ENCODE measurements at places on chromosomes 2 and 18. TPM values are rescaled to one million over a fixed set of nuclear protein-coding genes. Genes with fewer than 3 reads are reported as not detected.

- no peak for DNase-seq
Measured at GRCh38 chr18:25348386-25349130, 3.4 kb downstream of the ZNF521 start.

DNA sequence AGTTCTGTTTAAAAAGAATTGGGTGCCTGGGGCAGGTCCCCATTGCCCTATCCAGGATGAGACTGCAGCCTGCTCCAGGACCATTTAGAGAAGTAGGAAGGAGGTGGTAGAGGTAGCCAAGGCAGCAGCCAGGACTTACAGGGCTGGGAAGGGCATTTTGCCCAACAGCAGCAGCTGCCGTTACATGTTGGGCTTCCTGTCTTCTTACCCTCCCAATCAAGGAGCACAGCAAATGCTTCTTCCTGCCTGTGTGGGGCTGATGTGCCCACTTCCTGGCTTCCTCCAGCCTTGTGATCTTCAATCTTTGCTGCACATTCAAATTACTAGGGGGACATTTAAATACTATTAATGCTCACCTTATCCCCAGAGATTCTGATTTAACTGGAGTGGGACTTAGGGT, 112.0 kb downstream of the QPCT start:
- DNase-seq: peak; percentile 50

GRCh38 chr2:238963161-238963970, 115.5 kb downstream of the TWIST2 start:
- DNase-seq: peak; percentile 53

RGPD6 gene
- 15.1 TPM for total RNA-seq

CROCC2 gene
- 0.12 TPM for total RNA-seq

DNA sequence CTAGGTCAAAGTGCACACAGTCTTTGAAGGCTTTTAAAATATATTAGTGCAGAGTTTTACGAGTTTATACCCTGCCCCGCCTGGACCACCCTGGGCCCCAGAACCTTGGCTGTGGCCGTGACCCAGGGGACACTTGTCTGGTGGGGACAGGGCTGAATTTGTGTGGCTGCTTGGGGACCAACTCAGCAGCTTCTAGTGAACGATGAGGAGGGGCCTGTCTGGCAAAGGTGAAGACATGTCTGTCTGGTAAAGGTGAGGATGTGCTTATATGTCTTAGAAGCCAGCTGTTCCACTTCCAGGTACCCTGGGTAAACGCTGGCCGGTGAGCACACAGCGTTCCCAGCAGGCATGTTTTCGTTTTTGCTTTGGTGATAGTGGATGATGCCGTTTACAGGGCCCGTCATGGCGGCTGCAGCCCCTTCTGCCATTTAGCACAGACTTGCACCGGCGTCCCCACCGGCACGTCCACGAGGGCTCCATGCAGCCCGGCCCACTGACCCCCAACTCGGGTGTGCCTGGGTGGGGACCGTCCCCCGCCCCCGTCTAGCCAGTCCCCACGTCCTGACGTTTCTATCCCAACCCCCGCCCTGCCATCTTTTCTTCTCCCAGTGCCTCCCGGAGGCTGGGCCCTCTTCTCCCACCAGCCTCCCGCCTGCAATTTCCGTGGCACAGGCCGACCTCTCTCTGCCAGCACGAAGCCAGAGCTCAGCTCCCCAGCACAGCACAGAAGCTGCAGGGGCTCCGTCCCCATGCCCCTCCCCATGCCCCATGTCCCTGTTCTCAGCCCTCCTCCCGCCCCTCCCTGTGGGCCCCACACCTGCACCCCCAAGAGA, 67.8 kb downstream of the SLC66A2 start:
- no peak for DNase-seq

GALNT5 gene
- total RNA-seq: 10.6 TPM

GRCh38 chr2:200322607-200323006, 16.1 kb downstream of the SPATS2L start:
- DNase-seq: no peak

DPYSL5 gene
- not detected for total RNA-seq

SYT4 gene
- not detected for total RNA-seq

ITPRIPL1 gene
- total RNA-seq: 14.5 TPM

MARCO gene
- not detected for total RNA-seq

- peak; percentile 68 for DNase-seq
Measured at GRCh38 chr2:40400336-40400953, 51.4 kb downstream of the SLC8A1 start.

DNA sequence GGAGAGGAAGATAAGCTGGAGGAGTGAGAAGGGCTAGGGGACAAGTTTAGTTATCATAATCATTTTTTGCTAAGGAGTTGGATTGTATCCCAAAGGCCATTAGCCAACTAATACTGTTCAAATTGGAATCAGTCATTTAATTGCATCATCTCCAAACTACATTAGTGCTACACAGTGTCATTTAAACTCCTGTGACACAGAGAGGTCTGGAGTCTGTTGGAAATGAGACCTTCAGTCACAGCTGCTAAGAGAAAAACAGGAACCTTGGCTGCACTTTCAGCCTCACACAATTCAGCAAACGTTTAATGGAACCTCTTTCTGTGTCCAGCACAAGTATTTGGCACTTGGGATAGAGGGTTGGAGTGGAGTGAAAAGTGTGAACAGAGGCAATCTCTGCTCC, 175.5 kb upstream of the MGAT5 start:
- no peak for DNase-seq

DNA sequence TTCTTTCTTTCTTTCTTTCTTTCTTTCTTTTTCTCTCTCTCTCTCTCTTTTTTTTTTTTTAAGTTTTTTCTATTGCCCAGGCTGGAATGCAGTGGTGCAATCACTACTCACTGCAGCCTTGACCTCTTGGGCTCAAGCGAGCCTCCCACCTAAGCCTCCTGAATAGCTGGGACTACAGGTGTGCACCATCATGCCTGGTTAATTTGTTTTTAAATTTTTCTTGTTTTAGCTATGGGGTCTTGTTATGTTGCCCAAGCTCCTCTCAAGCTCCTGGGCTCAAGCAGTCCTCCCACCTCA, 19.4 kb upstream of the CCDC88A start:
- DNase-seq: no peak

- peak; percentile 30 for DNase-seq
Measured at GRCh38 chr2:175926272-175926671, 75.8 kb downstream of the LNPK start.

DNA sequence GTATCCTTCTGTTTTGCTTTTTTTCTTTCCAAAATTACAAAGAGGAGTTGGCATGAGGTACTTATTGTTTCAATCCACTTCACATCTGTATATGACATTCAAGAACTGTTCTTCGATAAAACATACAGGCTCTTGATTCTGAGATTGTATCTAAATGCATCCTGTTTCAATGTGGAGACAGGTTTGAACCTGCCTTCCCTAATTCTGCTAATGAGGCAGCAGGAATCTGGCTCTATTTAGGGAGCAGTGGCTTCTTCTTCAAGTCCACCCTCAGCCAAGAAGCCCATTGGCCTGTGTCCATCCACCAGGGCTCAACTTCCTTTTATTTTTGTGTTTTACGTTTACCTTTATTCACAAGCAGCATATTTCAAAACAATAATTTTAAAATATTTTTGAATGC, 84.8 kb upstream of the PIK3C3 start:
- no peak for DNase-seq

CRYGD gene
- not detected for total RNA-seq

ATF2 gene
- total RNA-seq: 73.3 TPM

SERPINB5 gene
- not detected for total RNA-seq

G6PC2 gene
- not detected for total RNA-seq
